ENCODE measurements at places on chromosomes 7 and 10.

- DNase-seq, result no peak
Observed at GRCh38 chr10:9766762-9767161, 1250.9 kb upstream of the CELF2 start.

DNA sequence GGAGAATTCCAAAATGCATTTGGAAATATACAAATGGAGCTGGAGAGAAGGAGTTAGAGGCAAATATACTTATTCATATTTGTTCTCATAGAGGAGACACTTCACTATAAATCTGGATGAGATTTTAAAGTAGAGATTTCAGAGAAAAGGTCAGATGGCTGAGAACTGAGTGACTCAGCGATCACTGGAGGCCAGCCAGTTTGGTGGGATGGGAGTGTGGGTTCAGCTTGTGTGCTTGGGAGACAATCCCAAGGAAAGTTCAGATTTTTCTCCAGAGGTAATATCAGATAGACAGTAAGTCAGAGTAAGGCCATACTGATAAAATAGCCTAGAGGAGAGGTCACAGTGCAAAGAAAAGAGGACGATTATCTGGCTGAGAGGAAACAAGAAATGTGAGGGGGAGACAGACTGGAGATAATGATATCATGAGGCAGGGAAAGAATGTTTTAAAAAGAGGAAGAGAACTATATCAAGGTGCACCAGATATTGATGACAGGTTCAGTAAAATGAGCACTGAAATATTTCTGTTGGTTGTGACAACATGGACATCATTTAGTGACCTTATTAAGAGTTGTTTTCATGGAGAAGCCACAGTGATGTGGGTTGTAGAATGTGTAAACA, 67.0 kb downstream of the MDFIC start:
- peak; percentile 73 for DNase-seq

DNA sequence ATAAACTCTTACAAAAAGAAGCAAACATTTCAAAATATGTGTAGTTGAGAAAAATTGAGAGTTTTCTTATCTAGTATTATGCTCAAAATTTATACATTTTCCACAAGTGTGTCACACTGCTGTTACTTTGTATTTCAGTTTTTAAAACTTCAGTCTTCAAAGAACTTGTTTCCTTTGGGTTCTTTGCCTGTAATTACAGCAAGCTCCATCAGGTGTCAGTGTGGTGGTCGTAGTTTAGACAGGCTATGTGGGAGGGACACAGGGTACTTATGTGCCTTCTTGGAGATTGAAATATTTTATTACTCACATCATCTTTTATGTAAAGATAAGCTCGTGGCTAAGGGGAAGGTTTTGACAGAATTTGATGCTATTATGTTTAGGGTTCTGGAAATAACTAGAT, 360.5 kb downstream of the FGFR2 start:
- no peak for DNase-seq

- DNase-seq, result peak; percentile 72
Observed at GRCh38 chr10:69801094-69801433, 642 bp upstream of the COL13A1 start.

GRCh38 chr10:571166-571565, 118.3 kb downstream of the DIP2C start:
- DNase-seq, result no peak

GRCh38 chr7:82740246-82740848, 296.8 kb upstream of the CACNA2D1 start:
- peak; percentile 35 for DNase-seq
